ENCODE measurements at places on chromosomes 6 and 20.
A peak's percentile ranks its signal among the peaks of the same experiment; 100 is the strongest.

- DNase-seq: peak; percentile 53
Observed at GRCh38 chr20:3045042-3045815, 623 bp upstream of the MRPS26 start.

DNA sequence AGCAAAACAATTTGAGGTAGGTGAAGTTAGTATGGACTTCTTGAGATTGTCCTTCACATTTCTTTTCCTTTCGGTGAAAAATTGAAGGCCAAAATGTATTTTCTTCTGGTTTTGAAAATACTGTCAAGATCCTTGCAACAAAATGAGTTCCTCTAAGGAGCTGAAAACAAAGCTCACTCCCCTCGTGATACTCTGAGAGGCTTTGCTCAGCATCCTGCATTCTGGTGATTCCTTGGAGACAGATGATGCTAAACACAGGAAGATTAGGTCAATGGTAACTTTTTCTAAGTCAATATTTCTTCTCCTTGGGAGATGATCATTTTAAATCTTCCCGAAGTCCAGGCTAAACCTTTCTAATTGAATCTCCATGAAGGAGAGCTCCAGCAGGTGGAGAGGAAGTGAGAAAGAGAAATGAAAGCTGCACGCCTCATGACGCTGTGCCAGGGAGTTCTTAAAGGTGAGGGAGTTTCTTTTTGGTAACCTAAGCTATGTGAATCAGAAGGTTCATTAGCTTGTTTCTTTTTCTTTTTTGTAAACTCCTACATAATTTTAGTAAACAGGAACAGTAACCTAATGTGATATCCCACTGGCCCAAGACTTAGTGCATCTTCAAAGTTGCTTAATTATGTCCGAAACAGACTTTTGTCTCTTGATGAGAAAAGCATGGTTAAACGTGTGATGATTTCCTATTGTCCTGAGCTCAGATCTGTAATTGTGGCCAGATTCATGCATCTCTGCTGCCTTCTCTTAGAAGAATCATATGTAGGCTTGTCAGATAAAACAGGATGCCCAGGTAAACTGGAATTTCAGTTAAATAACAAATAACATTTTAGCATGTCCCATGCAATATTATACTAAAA lies 15.0 kb downstream of the ESR1 start:
- DNase-seq: no peak

- no peak for DNase-seq
Observed at GRCh38 chr20:57474205-57474604, 50.7 kb downstream of the CTCFL start.

DNA sequence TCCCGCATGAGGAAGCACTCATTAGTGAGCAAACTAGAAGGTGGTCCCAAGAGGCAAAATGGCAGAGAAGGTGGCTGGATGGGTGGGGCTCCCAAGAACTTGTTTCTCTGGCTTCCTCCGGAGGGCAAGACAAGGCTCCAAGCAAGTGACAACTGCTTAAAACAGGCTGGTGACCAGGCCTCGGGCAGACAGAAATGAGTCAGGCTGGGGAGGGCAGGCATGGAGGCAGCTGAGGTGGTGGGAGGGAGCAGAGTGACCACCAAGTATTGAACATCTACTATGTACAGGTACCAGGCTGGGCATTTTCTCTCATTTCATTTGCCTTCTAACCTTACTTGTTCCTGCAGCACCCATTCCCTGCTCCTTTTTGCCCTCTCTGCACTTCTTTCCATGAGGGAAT lies 33.4 kb downstream of the TNXB start:
- no peak for DNase-seq

DNA sequence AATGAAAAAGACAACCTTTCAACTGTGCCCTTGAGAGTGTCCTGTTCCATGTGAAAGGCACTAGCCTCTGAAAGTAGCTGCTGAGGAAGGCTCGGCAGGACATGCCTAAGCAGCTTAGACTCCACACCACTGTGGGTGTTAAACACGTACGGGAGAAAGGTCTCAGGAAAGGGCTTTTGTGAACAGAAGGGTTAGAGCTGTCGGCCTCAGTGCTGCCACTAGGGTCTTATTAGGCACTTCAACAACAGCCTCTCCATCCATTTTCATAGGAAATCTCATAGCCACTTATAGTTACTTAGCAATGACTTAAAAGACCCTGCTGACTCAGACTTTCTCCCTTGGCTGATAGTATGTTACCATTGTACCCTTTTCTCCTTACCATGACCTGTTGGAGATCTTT lies 662.8 kb downstream of the TBC1D32 start:
- no peak for DNase-seq
